Stimulated activated CD4-positive, alpha-beta T cell treated with anti-CD3 and anti-CD28 coated beads, Interleukin-12 subunit alpha, Interleukin-12 subunit beta, amount 100 ng/mL, for 24 hours (primary cell): ENCODE measurements at places on chromosomes 6 and 20.

GRCh38 chr6:2855061-2855519 lies 13.4 kb upstream of the SERPINB1 start:
- no peak for DNase-seq

- no peak for DNase-seq
Measured at GRCh38 chr6:167426651-167427050, 101.8 kb downstream of the TTLL2 start.

GRCh38 chr6:27040244-27041042 lies 207.1 kb upstream of the PRSS16 start:
- DNase-seq = no peak

DNA sequence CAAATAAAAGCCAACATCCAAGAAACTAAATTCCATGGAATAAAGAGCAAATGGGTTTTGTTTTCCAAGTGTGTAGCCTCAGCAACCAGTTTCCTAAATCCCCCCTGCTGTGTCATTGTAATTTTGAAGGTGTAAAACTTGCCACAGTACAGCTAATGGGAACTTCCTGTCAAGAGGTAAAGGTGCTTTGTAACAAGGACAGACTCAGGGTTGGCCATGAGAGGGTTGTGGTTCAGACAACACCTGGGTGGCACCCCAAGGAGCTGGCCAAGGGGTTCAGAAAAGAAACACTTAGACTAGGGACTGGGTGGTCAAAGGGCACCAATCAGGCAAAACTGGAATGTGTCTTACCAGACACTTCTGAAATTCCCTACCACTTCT lies 52.4 kb upstream of the LYRM2 start:
- DNase-seq = no peak

DNA sequence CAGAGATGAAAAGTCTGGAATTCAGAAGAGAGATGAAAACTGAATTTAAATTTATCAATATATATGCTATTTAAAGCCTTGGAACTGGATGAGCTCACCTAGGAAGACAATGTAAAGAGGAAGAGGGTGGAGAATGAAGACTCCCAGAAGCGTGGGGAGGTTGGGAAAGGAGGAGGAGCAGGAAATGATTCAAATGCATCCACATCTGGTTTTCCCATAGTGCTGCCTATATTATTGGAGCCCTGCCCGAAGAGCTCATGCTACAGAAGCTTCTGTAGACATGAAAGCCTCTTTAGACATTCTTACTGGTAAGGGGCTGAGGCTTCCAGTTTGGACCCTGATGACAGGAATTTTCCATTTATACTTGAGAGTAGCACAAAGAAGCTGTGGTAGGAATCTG lies 19.2 kb downstream of the PDE7B start:
- DNase-seq = no peak

- no peak for DNase-seq
Measured at GRCh38 chr6:45969026-45969425, 46.6 kb downstream of the CLIC5 start.

GRCh38 chr6:15898693-15899092 lies 230.2 kb upstream of the MYLIP start:
- no peak for DNase-seq

DNA sequence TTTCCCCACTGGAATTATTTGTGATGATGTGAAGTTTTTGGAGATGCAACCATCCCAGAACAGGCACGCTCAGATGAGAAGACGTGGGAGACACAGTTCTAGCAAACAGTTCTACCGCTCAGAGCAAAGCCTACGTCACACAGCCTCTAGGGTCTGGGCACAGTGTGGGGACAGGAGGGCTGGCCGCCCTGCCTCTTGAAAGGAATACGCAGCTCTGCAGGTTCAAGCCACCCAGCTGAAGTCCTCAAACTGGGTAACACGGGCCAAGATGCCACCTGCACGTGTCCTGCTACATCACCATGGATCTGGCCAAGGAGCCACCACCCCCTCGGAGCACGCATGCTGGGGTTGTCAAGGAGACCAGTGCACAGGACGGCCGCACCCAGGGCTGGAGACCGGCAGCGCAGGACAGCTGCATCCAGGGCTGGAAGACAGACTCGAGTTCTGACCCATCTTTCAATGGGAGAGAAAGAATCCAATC lies 75.0 kb downstream of the NOL4L start:
- DNase-seq = no peak

- DNase-seq = no peak
Measured at GRCh38 chr6:45635284-45635867, 257.6 kb upstream of the SUPT3H start.
